ENCODE measurements at places on chromosomes 1 and 21.
A peak's percentile ranks its signal among the peaks of the same experiment; 100 is the strongest.

DNA sequence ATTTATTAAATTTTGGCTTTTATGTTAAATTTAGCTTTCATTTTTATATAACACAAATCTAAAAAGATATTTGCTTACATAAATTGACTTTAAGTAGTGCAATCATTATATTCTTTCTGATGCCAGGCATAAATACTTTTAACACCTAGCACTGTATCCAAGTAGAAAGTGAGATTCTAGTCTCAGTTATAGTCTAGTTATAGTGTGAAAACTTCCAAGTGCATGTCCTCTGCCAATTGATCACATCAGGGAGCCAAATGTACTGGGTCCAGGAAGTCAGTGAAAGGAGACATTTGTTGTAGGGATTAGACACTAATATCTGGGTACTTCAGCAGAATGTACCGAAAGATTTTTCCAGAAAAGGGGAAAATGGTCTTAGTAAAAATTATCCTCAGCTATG, 290.7 kb upstream of the ZRANB2 start:
- no peak for DNase-seq

DNA sequence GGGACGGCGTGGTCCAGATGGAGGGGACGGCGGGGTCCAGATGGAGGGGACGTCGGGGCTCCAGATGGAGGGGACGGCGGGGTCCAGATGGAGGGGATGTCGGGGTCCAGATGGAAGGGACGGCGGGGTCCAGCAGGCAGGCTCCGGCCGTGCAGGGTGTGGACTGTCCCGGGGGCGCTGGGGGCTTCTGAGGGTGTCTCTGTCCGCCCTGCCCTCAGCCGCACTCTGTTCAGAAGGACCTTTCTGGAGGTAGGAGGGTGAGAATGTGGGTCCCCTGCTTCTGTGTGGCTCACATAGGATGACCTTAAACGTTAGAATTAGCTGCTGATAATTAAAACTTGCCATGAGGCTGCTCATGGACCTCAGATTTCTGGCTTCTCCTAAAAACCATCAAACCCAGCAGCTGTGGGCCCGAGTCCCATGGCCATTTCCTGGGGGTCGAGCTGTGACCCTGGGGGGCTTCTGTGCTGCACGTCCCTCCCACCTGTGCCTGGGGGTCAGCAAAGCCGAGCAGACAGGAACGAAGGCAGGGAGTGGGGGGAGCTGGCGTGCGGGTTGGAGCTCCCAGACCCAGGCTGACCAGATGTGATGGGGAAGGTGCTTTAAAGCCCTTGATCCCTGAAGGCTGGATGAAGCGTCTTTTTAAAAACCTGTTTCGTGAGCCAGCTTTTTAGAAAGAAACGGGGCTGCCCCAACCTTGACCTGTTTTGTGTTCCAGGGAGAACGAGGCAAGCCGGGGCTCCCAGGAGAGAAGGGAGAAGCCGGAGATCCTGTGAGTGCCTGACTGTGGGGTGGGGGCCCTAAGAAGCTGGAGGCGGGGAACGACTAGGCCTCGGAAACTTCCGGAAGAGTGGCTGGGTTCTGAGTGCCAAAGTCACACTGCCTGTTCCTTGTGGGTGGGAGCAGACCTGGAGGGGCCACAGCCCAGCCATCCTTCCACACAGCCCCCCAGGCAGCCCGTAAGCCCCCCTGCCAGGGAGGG, 7.1 kb downstream of the COL6A1 start:
- no peak for DNase-seq

GRCh38 chr21:38527737-38528136, 29.5 kb upstream of the ERG start:
- no peak for DNase-seq

DNA sequence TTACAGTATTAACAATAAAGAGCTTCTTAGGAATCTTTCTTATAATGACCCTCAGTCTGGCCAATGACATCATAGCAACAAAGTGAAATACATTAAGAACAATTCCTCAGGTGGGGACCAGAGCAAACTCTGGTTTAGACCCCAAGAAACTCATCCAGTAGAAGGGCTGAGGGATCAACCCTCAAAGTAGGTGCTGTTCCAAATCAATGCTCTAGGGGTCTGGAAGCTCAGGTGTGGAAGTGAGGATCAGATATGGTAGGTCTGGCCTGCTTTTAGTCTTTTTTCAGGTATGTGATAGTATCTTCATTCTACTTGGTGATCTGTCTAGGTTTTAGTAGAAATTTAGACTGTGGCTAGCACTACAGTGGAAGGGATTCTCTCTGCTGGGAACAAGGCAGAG, 291.7 kb downstream of the PDE4B start:
- DNase-seq = no peak

DNA sequence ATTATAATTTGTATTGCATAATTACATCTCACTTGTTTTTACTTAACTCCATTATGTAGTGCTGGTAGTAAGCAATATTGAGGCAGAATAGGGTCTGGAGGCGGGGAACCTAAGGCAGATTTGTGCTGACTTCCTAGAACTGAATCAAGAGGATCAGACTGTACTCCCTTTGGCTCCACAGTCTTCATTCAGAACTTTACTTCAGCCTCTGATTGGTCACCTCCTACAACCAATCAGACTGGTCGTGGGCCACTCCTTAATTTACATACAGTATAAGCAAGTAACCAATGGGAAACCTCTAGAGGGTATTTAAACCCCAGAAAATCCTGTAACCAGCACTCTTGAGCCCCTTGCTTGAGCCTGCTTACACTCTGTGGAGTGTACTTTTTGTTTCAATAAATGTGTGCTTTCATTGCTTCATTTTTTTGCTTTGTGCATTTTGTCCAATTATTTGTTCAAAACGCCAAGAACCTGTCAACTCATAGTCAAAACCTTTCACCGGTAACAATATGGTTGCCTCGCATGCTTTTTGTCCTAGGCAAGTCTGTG, 31.6 kb downstream of the ZBTB8OS start:
- peak; percentile 26 for DNase-seq

DNA sequence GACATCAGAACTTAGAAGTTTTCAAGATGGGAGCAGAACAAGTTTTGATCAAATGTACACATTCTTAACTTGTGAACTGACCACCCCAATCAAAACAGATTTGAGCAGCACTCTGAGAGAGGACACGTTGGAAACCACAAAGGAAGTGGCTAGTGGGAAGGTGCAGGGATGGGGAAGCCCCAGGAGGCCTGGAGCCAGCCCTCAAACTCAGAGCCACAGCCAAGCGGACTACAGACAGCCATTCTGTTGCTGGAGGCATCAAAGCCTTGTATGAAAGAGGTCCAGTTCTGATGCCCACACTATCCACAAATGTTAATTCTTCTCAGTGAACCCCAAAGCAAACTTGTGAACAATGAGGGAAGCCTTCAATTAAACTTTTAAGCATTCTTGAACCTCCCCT, 143.6 kb upstream of the RAB4A start:
- DNase-seq = peak; percentile 51

DNA sequence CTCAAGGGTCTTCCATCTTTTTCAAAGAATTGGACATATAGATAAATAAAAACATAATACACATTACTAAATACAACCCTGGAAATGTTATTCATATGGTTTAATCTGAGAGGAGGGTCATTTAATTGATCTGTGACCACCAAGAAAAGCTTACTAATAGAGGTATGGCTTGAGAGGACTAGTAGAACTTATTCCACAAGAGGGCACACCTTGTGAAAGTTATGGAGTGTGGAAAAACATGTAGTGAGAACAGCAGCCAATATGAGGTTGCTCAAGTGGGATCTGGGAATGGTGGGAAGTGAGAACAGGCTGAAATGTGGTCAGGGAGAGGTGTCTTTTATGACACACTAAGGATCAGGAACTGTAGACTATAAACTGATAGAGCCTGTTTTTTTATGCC, 973.5 kb upstream of the B3GALT2 start:
- DNase-seq = peak; percentile 20

DNA sequence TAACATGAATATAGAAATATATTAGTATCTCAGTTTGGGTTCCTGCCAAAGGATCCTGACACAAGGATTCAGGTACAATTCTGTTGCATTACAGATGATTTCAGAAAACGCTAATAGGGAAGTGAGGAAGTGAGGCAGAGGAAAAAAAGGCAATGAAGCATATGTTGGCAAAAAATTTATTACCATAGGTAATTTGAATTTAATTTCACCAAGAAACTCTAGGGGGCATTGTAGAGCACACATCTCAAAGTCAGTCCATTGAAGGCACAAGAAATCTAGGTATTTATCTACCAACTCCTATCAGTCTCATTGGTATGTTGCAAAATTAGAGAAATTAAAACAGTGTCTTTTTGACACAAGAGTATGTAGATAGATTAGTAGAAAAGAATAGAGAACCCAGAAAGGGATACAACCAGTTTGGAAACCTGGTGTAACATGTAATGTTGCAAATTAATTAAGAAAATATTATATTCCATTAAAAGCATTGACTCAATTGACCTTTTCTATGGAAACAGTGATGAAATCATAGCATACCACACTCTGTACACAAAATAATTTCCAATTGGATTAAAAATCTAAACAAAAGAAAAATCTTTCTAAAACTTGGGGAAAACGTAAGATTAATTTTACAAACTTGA, 104.9 kb upstream of the SNX7 start:
- peak; percentile 67 for DNase-seq

GRCh38 chr1:22182715-22183114, 39.8 kb upstream of the WNT4 start:
- DNase-seq = no peak

- no peak for DNase-seq
Observed at GRCh38 chr1:42369471-42369870, 11.1 kb upstream of the RIMKLA start.

All from ELR (cell line).